ENCODE measurements at places on chromosomes 2 and 18.
A peak's percentile ranks its signal among the peaks of the same experiment; 100 is the strongest.

DNA sequence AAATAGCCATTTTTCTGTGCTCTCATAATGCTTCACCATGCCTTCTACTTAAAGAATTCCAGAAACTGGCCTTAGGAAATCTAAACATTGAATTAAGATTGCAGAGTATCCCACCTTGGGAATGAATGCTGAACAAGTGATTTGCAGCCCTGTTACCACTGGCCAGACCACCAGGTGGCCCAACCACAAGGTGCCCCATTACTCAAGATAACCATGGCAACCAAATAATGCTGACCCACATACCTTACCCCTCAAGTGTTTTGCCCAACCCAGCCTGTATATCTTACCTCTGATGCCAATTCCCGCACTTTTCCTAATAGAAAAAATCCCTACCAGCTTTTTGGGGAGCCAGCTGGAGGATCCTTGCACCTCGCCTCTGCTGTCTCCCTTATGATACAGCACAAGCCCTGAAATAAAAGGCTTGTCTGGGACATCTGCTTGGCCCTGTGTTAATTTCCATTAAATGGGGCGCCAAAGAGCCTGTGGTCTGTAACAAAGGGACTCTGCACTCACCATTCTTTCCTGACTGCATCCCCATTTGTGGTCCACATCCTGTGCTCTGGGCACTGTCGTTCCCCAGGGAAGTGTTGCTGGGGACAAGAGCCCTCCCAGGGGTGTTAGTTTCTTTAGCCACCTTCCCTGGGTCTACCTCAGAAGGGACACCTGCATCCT lies 17.3 kb upstream of the KCNF1 start:
- DNase-seq: no peak

- DNase-seq: no peak
Measured at GRCh38 chr2:176164611-176165369, 7.7 kb downstream of the HOXD3 start.

- DNase-seq: no peak
Measured at GRCh38 chr18:46070815-46071652, 1.0 kb downstream of the PSTPIP2 start.

GRCh38 chr2:231601356-231602229 lies 8.9 kb downstream of the TEX44 start:
- DNase-seq: peak; percentile 62

DNA sequence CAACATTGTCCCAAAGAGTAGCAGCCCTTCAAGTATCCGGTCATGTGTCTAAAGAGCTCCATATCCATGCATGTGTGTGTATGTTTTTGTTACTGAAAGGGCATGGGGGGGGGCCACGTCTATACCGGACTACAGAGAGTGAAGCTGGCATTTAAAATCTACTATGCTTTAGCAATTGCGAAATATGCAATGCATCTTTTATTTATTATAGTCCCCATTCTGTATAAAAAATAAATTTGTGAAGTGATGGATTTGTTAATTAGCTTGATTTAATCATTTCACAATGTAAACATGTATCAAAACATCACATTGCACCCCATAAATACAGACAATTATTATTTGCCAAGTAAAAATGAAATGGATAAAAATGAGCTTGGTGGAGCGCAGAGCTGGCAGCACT lies 149.4 kb upstream of the ID2 start:
- DNase-seq: no peak

GRCh38 chr2:237927986-237928385 lies 38.8 kb upstream of the UBE2F start:
- DNase-seq: no peak

- no peak for DNase-seq
Measured at GRCh38 chr2:151228847-151229512, 32.7 kb downstream of the RBM43 start.

- DNase-seq: peak; percentile 8
Measured at GRCh38 chr18:68604256-68604655, 110.7 kb downstream of the TMX3 start.

DNA sequence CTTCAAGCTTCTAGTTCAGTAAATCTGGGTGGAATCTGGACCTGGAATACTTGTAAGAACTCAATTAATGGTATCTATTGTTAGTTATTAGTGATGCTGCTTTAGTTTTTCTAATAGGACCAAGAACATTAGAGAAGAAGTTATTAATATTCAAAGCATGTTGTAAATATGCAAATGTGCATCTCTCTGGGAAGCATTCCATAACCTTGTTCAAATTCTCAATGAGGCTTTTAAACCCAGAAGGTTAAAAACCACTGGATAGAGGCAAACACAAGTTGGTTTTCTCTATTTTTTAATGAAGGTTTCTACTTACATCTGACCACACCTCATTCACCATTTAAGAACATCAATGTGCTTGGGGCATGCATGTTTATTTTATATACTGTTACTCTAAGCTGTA lies 16.1 kb upstream of the ACVR1C start:
- DNase-seq: no peak

- no peak for DNase-seq
Measured at GRCh38 chr18:67367540-67367939, 149.0 kb downstream of the DSEL start.

DNA sequence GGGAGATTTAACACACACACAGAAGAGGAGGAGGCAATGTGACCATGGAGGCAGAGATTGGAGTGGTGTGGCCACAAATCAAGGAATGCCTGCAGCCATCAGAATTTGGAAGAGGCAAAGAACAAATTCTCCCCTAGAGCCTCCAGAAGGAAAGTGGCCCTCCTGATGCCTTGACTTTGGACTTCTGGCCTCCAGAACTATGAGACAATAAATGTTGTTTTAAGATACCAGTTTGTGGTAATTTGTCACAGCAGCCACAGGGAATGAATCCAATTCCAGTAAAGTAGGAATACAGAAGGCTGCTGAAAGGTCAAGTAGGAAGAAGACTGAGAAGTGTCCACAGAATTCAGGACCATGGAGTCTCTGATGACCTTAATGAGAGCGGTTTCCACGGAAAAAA lies 18.1 kb downstream of the PAIP2B start:
- no peak for DNase-seq

DNA sequence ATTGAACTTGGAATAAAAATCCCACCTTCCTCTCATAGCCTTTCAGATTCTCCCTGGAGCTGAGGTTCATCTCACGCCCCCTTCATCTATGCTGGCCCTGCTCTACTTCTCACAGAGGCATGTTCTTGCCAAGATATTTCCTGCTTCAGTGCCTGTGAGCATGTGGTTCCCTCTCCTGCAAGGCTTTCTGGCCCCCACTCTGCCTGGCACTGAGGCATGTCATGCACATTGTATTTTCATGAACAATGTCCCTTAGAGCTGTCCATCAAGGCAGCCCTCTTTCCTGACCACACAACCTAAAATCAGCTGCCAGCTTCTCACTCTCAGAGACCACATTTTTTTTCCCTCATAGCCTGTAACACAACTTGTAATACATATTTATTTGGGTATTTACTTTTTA lies 18.0 kb upstream of the HK2 start:
- no peak for DNase-seq

GRCh38 chr2:8966123-8966908 lies 37.2 kb downstream of the MBOAT2 start:
- no peak for DNase-seq

DNA sequence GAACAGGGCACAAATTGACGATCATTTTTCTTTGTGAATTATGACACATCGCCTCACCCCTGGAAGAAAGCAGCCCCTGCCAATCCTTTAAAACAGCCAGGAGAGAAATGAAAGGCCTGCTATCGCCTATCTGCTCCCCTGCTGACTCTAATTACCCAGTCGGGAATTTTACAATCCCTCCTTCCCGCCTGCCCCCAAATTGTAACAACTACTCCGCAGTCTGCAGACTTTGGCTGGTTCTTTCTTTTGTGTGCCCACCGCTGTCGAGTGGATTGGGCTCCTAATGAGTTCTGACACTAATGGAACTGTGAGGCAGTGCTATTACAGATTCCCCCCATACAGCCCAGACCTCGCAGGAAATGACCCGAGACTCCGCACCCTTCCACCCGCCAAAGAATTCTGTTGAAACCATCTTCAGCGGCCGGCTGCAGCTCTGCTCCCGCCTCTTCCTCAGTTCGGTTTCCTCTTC lies 281.2 kb upstream of the PARD3B start:
- DNase-seq: no peak

DNA sequence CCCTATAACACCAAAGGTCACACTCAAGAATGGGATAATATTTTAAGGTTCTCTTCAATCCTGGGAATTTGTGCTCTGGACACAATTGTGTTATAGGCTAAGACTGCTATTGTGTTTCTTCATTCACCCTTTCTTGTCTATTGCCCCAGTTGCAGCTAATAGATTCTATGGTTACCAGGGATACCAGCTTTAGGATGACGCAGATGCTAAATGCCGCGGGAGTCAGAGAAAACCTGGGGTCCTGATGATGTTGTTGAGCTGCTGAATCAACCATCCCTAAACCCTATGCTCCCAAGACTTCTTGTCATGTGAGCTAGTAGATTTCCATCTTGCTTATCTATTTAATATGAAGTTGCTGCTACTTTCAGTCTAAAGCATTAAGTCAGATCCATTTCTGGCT lies 5.4 kb downstream of the CRYGD start:
- no peak for DNase-seq

GRCh38 chr2:238841542-238842164 lies 6.2 kb upstream of the TWIST2 start:
- DNase-seq: no peak

DNA sequence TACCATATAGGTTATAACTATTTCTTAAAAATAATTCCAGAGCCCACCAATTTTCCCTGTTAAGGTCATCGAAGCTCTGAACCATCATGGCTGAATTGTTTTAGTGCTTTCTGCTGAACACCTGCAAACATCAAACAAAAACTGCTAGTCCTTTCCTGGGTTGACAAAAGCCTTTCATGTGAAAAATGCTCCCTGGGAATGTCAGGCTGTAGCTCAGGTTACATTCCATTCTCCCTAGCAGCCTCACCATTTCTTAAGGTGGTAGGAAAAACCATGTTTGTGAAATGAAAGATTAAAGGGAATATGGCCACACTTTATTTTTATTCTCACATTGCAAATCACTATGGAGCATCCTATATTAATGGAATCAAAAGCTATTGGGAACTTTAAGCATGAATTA lies 5.7 kb downstream of the TCF4 start:
- DNase-seq: no peak

DNA sequence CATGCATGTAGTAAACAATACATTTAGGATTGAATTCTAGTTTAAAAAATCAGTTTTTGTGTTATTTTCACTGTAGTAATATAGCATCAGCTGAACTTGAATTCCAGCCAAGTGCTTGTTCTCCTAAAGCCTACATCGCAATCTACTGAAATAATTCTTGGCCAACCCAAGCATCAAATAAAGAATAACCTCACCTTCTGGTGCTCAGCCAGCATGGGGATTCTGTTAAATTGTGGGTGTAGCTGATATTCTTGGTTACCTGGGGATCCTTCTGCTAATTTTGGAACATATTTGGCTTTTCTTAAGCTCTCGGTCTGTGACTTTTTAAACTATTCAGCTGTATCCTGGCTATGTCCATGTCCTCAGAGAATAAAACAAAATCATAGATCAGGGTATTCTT lies 248.8 kb downstream of the NRXN1 start:
- no peak for DNase-seq

- DNase-seq: no peak
Measured at GRCh38 chr2:217242947-217243346, 383.1 kb upstream of the TNP1 start.

DNA sequence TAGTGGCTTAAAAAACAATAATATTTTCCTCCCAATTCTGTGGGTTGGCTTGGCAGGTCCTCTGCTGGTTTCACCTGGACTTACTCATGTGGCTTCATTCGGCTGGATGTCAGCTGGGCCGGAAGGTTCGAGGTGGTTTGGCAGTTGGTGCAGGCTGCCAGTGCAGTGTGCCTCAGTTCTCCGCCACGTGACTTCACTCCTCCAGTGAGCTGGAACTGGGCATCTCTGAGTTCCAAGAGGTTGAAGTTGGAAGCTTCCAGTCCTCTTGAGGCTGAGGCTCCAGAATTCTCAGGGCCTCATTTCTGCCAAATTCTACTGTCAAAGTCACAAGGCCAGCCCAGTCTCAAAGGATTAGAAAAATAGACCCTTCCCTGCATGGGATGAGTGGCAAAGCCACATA lies 83.4 kb upstream of the B3GNT7 start:
- DNase-seq: no peak

- no peak for DNase-seq
Measured at GRCh38 chr2:8251291-8251690, 430.6 kb upstream of the ID2 start.

- no peak for DNase-seq
Measured at GRCh38 chr18:9764011-9764481, 55.9 kb downstream of the RAB31 start.

DNA sequence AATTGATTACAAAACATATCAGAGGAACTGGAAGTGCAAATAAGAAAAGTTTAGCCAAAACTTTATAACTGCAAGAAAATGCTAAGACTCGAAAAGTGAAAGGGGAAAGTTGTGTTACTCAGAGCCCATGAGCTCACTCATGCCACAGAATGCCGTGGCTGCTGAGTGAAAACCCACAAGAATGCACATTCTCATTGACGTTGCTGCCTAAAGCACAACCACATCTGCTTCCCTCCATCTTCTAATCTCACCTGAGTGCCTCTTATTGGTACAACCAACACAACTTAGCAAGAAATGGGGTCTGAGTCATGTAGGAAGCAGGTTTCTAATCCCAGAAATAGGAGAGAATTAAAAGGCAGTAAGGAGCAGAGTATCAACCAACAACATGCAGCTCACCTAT lies 259.7 kb downstream of the LNPK start:
- no peak for DNase-seq

GRCh38 chr2:12304564-12305171 lies 412.1 kb upstream of the TRIB2 start:
- peak; percentile 47 for DNase-seq

GRCh38 chr2:72834596-72834995 lies 8.8 kb upstream of the EXOC6B start:
- DNase-seq: no peak

- DNase-seq: no peak
Measured at GRCh38 chr2:122105171-122105876, 349.9 kb downstream of the TSN start.

GRCh38 chr2:158602027-158602426 lies 145.3 kb downstream of the PKP4 start:
- no peak for DNase-seq

DNA sequence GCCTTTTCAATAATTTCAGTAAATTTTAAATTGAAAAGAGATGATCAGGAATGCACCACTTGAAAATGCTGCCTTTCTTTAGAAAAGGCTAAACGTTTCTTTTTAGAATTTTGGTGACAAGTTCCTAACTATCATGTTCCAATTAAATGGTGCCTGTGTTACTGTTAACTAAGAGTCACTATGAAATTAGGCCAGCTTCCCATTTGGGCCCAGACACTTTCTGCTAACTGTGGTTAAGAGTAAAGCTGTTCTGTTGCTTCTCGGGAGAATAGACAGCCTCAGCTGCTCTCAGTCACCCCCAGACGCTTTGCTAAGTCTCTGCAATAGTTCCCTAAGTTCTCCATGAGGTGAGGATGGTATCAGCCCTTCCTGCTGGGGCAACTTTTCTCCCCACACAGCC lies 90.2 kb downstream of the NPAS2 start:
- no peak for DNase-seq

DNA sequence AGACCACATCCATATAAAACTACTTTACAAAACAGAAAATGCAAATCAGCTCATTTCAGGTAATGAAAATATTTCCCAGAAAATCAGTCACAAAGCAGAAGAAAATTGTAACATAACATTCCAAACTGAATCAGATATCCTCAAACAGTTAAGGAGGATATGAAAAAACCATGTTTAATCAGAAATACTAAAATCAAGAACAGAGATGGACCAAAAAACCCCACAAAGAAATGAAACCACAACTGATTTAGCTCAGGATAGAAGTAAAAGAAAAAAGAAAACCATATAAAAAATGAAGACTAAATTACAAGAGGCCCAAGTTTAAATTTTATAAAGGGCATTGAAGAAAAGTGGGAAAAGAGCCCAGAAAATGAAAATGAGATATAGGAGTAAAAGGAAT lies 102.9 kb downstream of the RAB3GAP1 start:
- DNase-seq: no peak

Data from fibroblast of the conjunctiva (primary cell).